ENCODE measurements at places on chromosomes 1 and 21.

- DNase-seq, result no peak
Measured at GRCh38 chr1:33392206-33392605, 38.7 kb downstream of the PHC2 start.

DNA sequence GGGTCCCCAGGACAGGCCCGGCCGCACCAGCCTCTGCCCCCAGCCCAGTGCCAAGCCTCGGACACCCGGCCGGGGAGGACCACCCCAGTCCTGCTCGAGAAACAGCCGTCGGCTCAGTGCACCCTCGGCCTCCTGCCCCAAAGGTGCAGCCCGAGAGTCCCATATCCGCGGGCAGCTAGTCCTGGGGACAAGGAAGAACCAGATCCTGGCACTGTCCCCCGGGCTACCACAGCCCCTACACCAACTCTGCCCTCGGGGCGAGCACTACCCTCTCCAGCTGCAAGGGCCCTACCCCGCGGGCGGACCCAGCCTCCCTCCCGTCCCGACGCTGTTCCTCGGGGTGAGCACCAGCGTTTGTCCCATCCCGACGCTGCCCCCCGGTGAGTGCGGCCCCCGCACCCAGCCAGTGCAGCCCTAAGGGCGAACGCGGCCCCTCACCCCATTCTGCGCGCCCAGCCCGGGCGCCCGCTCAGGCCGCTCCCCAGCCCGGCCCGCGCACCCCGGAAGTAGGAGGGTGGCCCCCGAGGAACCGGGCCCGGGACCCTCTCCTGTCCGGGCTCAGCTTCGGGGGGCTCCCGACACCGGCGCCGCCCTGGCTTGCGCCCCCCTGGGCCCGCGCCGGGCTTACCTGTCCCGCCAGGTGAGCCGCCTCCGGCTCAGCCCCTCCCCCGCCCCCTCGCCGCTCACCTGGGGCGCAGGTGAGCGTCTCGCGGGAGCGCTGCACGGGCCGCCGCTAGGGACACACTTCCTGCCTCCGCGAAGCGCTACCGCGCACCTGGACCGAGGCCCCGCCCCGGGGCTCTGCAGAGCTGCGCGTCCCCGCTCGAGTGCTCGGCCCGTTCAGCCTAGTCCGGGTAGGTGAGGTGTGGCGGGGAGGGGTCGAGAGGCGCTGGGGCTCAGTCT, at the start of gene KDF1:
Gene KDF1, minus strand, starts transcription at position 747 of the 903 bp plus-strand sequence. CDS start 8,088 bp downstream, outside the sequence.
- DNase-seq, result no peak

DNA sequence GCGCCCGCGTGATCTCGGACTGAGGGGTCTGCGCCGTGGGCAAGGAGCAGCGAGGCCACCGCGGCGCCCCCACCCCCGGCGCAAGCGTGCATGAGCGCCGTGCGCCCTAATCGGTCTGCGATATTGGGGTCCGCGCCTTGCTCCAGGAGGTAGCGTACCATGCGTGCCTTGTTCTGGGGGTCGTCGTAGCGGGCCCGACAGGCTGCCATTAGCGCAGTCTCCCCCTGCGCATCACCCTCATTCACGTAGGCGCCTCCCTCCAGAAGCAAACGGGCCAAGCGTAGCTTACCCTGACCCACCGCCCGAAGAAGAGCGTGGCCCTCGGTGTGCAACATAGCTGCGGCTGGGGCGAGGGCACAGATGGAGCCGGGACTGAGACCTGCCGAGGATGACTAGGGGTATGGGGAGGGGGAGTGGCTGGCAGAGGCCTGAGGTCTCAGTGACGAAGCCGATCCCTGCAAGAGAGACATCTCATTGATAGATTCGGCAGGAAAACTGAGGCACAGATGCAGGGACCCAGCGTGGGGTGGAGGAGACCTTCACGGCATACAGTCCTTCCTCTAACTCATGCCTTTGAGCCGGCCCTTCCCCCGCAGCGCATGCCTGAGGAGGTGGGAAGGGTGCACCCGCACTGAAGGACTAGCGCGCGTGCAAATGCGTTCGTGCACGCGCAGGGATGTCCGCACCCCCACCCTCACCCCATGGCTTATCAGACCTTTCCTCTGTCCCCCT, 2.8 kb downstream of the ANKRD34A start:
- DNase-seq, result peak; percentile 34

DNA sequence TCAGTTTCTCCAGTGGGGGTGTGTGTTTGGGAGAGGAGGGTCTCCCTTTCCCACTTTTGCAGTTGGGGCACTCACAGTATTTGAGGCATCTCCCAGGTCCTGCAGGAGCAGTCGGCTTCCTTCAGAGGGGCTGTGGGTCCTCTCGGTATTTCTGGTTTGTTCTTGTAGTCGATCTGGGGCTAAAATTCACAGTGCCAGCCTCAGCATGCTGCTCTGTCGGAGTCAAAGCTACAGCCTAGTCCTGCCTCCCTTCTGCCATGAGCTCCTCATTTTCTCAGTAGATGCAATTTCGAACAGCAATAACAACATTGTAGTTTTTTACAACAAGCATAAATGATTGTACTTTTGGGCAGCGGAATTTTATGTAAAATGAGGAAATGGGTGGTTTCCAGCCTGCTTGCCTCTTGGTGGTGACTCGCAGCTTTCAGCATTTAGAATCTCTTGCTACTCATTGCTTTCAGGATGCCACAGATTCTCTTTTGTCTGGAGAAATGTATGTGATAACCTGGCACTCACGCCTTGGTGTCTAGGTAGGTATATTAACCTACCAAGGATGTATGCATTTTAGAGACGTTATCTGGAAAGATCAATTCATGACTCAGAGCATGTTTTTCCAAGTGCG, 82.4 kb upstream of the C21orf91 start:
- DNase-seq, result peak; percentile 2

- no peak for DNase-seq
Measured at GRCh38 chr1:218748071-218748470, 402.9 kb downstream of the TGFB2 start.

GRCh38 chr1:168005529-168005928, 68.7 kb upstream of the MPC2 start:
- no peak for DNase-seq

DNA sequence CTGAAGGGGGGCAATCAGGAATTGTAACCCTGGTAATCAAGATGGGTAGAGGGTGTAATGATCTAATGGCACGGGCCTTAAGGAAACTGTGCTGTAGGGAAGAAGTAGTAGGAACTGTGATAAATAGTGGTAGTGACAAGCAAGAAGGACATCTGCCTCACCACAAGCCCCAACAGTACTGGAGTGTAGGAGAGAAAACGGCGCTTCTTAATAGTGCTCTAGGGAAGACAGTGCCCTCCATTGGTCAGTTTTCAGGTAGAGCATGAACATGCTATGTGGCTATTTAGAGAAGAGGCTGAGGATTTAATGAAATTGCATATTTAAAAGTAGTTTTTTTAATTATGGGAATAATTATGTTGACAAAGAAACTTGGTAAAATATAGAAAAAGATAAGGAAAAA, 32.2 kb downstream of the SLC30A7 start:
- DNase-seq, result peak; percentile 36

- peak; percentile 72 for DNase-seq
Measured at GRCh38 chr1:85201340-85202091, 700 bp upstream of the SYDE2 start.

DNA sequence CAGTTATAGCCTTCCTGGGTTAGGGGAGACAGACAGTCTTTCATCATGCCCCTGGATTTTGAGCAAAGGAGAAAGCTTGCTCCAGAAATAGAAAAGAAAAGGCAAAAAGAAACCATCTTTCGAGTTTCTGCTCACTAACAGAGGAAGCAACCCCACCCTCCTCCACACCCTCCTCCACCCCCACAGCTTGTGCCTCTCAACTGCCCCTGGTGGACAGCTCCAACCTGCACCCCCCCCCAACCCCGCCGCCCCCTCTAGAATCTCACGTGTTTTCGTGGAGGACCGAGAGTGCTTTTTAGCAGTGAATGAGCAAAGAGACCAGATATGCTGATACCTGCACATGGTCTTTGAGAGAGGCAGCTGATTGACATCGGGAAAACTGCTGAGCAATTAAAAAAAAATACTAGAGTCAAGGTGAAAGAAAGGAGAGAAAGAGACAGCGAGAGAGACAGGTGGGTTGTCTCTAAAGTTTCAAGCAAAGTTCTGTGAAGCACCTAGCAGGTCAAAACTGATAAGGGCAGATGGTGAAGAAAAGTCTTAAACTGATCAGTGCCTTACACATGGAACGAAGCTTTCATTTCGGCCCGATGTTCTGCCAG, 358.3 kb downstream of the KIF26B start:
- DNase-seq, result peak; percentile 38

GRCh38 chr1:198042168-198042567, 114.6 kb upstream of the NEK7 start:
- no peak for DNase-seq

DNA sequence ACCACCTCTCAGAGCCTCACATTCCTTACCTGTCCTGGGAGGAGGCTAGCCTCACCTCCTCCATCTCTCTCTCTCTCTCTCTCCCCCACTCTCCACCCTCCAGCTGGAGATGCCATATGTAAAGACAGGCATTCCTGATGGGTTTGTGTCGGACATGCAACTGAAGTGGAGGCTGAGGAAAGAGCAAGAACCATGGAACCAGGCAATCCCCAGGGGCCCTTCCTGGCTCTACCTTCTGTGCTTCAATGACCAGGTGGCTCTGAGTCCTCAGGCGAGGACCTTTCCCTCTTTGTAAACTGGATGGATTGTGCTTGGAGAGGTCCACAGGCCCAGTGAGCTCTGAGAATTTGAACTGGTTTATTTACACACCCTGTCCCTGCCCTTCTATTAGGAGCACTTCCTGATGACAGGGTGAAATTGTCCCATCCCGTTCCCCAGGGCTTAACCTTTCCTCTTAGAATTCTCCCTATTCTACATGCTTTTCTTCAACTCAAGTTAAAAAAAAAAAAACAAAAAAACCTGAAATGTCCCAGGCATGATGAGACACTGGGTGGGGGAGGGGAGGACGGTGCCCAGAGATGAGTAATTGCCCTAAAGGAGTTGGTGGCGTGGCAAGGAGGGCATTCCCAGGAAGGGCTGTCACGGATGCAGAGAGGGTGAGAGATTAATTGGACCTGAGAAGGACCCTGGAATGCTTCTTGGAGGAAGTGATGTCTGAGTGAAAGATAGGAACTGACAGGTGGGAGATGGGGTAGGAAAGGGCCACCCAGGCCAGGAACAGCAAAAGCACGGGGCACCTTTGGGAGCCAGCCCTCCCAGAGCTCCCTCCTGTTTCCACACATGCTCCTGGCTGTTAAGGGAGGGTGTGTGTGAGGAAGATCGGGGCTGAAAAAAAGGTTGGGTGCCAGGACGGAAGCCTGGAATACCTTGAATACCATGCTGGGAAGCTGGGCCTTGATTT, 50.2 kb upstream of the WASF2 start:
- no peak for DNase-seq

- DNase-seq, result no peak
Measured at GRCh38 chr1:69513601-69514000, 54.1 kb upstream of the LRRC7 start.

- no peak for DNase-seq
Measured at GRCh38 chr1:234980291-234980644, 148.4 kb downstream of the TOMM20 start.

GRCh38 chr1:78447086-78447485, 43.7 kb upstream of the PTGFR start:
- no peak for DNase-seq

DNA sequence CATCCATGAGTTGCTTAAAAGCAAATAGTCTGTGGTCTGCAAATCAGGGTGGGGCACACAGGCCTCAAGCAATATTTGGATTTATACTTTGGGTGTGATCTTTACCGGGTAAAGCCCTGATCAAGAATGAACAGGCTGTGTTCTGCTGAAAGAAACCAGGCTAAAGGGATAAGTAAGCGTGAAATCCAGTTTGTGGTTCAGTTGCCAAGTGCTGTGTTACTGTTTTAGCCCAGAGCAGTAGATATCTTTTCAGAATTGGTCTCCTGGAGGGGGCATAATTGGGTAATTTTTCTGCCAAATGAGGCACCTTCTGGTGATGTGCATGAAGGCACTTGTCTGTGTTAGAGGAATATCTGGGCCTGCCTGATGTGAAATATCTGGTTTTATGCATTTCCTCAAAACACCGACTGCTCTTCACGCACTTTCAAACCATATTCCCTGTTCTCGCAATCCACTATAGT, 21.4 kb downstream of the AIM2 start:
- DNase-seq, result peak; percentile 76

GRCh38 chr1:41708332-41708731, 210.4 kb downstream of the HIVEP3 start:
- peak; percentile 56 for DNase-seq

GRCh38 chr1:118169016-118169415, 16.0 kb downstream of the SPAG17 start:
- no peak for DNase-seq

DNA sequence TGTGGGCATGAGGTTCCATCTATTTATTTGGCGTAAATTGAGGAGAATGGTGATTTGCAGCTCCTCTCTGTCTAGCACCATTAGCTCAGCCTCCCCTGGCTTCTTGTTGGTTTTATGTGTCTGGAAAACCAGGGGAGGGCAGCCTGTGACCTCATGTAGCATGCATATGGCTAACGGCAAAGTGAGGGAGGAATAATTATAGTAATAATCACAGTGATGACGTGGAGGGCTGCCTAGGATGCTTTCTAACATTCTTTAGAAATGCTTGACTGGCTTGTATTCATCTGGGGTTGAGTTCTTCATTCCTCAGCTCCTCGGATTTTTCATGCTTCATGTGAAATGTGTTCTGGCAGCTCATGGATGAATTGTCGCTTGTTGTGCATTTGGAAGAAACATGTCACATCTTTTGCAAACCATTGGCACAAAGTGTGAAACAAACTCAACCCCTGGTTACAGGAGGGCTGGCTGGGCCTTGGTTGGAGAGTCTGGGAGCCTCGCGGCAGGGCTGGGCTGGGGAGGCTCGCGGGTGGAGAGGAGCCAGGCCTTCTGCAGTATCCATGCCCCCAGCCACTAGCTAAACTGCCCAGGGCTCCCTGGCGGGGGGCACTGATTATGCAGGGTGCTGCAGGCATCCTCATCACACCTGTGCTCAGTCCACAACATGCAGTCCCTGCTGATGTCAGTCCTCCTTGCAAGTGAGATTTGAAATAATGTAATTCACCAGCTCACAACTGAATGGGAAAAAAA, 149.6 kb downstream of the DISC1 start:
- no peak for DNase-seq

DNA sequence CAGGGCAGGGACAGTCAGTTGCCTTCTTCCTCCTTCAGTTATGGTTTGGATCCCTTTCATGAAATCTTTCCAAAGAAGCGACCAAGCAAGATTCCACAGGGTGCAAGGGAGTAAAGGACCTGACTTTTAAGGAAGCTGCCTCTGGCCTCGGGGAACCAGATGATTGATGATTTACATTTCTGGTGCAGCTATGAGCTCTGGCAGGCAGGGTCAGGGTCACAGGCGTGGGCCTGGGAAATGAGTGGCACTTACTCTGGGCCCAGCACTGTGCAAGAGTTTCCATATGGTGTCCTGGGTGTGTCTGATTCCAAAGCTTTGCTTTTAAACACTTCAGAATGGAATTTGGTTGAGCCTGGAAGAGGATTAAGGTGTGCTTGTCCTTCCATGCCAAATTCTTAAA, 7.2 kb upstream of the CRABP2 start:
- DNase-seq, result no peak

GRCh38 chr21:28590026-28590425, 402.7 kb downstream of the LTN1 start:
- no peak for DNase-seq

DNA sequence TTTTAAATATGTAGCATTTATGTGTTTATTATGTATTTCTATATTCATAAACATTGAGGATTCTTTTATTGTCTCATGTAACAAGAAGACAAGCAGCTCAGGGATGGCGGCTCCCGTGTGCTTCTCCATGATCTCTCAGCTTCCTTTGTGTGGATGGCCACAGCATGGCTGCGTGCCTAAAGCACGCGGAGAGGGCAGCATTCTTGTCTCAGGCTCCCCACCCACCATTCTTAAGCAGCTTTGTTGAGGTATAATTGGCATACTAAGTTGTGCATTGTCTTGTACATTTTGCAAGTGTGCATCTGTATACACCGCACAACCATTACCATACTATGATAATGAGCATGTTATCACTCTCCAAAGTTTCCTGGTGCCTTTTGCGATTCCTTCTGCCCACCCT, 81.6 kb downstream of the CAMTA1 start:
- DNase-seq, result no peak

All from NB4 (cell line).